ENCODE measurements at places on chromosomes 4 and X.
A peak's percentile ranks its signal among the peaks of the same experiment; 100 is the strongest.

DNA sequence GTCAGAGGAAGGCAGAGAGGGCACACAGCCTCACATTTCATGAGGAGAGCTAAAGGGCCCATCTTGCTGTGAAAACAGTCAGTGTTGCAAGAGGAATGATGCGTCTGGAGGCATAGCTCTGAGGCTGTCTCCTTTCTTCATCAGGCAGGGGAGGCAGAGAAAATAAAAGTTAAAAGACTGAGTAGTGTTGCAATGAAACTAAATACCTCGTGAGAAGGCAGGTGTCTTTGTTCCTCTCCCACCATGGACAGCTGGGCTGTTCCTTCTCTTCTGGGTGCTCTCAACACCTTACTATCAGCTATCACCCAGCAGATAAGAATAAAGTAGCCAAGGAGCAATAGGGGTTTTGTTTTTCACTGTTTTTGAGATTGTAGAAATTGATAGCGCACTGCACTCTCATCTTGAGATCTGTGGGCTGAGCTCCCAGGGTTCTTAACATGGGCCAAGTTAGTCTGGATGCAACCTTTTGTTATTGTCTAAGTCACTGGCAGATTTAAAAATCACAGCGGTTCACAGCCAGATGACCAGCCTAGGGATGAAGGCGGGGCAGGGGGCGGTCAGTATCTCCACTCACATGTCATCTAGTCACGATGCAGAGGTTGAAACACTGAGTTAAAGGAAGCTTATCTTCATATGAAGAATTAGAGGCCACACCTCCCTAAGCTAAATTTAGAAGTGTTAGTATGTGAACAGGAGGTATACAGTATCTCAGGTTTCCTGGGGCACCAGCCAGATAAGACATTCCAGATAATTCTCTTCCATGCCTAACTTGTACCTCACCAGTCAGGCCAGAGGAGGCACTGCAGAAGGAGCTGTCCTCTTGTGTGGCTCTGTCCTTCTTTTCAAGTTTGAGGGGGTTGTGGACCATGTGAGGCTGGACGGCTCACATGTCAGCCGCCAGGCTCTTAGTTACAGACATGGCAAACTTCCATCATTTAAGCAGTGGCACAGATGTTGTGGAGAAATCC is 36.9 kb downstream of the PARM1 start:
- DNase-seq, result no peak

- no peak for DNase-seq
These were observed 62.6 kb upstream of the LIMCH1 start for GRCh38 chr4:41475402-41475801.

GRCh38 chr4:118113220-118113619 is 78.9 kb downstream of the NDST3 start:
- DNase-seq, result no peak

DNA sequence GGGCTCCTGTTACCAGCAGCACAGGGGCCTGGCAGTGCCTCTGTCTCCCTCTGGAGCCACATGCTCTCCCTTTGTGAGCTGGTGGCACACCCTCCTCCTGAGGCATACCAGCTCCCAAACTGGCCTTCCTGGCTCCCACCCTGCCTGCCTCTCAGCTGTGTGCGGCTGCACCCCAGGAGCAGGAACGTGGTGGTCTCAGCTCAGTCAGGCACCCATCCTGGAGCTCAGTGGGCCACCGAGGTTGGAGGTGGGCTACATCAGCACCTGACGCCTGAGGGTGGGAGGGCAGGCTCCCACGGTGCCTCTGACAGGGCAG is 85.9 kb upstream of the NKX1-1 start:
- no peak for DNase-seq

GRCh38 chr4:102824398-102824797 is 3.0 kb downstream of the UBE2D3 start:
- no peak for DNase-seq

DNA sequence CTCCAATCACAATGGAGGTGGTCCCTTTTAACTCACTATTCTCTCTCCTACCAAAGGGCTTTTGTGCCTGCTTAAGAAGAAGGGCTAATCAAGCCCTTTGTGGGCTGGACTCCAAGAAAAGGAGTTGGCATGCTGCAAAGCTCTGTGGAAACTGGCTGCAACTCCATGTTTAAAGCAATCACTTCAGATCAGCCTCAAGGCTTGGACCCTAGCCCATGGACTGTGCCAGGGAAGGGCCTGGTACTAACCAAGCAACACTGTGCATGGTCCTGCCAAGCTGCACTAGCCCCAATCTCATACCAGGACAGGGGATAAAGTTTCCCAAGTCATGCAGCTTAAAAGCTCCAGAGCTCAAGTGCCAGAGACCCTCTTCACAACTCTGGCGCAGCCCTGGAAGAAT is 86.7 kb downstream of the ATP8A1 start:
- peak; percentile 45 for DNase-seq

DNA sequence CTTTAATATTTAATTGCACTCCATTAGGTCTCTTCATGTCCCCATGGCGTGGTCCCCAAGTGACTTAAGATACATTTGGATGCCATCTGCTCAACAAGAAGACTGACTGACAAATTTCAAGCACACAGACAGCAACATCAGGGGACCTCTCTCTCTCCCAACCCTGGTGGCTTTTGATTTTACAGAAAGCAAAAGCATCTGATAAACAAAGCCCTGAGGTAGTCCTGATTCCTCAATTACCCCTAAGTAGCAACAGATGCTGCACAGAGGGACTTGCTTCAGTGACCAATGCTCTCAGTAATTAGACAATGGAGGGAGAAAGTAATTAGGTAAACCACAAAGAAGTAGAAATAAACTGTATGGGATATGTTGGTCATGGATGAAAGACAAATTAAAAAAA is 426.4 kb downstream of the INPP4B start:
- no peak for DNase-seq

GRCh38 chrX:47568656-47569295 is 7.8 kb downstream of the ARAF start:
- no peak for DNase-seq

- DNase-seq, result no peak
These were observed 19.2 kb downstream of the PI4K2B start for GRCh38 chr4:25253071-25253445.

GRCh38 chr4:20075248-20075871 is 176.3 kb upstream of the SLIT2 start:
- DNase-seq, result no peak

- no peak for DNase-seq
These were observed 30.6 kb upstream of the SCML1 start for GRCh38 chrX:17706676-17707075.
